ENCODE measurements at places on chromosomes 7 and 10.

GRCh38 chr7:42471573-42472174 is 234.7 kb upstream of the GLI3 start:
- no peak for DNase-seq

DNA sequence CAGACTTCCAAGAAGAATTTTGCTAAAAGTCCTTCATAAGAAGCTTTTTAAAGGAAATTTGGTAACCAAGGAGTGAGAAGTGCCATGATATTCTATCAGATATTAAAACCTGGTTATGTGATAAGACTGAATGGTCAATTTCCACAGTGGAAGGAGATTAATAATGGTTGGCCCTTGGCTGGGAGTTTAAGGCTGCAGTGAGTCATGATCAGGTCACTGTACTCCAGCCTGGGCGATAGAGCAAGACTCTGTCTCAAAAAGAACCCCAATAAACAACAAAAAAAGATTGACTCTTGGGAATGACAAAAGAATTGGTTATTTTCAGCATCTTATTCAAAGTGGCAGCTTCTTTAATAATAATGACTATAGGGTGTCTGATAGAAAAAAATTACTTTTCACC is 37.2 kb downstream of the EXOC4 start:
- DNase-seq: no peak

DNA sequence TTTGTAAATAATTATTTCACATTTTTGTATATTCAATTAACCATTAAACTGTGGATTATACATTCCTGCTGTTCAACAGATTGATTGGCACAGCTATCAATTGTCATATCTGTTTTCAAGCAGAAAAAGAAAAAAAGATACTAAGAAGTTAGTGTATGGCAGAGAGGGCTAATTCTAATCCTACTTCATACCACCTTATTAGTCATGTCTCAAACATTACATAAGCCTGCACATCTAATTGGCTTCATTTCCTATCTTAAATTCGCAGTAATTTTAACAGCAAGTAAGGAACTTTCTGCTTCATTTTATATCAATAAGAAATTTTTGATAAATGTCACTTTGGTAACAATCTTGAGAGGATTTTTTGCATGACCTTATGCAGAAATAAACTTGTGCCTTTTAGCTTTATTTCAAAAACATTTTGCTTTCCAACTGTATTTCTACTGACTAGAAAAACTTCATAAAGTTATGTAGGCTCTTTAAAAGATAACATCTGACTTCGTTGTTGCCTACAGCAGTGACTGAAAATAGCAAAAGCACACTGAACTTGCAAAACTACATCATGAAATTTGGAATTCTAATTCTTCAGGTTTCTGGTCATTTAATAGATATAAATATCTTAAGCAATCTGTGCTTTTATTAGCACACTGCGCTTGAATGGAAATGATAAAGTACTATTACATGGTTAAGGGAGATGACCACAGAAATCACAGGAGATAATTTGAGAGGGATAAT is 111.5 kb downstream of the SEMA3C start:
- DNase-seq: no peak

GRCh38 chr7:47379629-47380324 is 202.1 kb downstream of the TNS3 start:
- DNase-seq: no peak

DNA sequence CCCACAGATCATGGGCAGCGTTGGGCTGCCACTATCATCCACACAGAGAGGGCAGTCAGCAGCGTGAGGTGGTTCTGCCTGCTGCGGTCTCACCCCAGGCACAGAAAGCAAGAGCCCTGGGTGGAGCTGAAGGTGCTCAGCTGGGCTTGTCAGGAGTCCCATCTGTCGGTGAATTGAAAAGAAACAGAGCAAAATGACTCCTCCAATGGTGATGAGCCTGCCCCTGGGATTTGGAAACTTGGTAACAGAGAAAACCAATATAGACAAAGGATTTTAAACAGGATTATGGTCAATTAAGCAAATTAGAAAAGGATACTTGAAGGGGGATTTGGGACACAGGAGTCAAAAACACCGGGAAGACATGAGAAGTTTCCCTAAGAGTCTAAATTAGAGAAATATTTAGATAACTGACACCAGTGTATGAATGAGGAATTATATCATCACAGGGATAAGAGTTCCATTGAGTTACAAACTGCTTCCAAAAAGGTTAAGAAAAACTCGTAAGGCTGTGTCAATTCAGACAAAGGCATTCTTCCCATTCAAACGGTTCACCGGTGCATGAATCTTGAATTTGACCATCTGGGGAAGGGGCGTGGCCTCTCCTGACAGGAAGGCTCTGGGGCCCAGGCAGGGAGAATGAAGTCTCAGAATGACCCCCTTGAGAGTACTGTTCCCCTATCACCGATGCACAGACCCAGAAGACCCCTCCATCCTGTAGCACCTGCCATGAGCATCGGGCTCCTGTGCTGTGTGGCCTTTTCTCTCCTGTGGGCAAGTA is 70.0 kb upstream of the PRSS58 start:
- no peak for DNase-seq

DNA sequence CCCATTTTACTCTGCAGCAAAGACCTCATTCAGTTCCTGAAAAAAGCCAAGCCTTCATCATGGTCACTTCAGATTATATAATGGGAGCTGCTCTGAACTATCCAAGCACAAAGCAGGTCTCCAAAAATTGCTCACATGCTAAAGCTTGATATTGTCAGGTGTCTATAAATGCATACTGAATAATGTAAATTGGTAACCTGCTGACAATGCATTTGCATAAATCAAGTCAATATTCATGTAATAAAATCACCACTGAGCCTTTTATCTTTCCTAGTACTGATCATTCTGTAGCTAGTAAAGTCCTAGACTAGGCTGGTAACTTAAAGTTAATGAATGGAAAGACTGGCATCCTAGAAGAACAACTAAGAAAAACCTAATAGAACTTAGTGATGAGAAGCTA is 188.3 kb downstream of the IMMP2L start:
- DNase-seq: no peak

DNA sequence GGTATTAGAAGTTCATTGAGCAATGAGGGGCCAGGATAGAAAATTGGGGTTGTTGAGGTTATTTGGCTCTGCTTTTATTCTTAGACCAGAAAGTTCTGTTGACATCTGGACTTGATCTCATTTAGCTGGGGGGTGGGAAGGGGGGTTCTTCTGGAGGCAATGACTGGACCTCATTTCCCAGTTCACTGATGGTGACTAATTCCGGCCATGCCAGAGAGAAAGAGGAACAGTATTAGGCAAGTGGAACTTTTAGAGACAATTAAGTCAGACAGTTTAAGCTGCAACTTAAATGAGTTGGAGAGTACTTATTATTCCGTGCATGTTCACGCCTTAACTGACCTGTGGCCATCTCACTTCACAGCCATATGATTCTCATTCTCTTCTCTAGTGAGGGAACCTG is 512.5 kb downstream of the REEP3 start:
- no peak for DNase-seq

DNA sequence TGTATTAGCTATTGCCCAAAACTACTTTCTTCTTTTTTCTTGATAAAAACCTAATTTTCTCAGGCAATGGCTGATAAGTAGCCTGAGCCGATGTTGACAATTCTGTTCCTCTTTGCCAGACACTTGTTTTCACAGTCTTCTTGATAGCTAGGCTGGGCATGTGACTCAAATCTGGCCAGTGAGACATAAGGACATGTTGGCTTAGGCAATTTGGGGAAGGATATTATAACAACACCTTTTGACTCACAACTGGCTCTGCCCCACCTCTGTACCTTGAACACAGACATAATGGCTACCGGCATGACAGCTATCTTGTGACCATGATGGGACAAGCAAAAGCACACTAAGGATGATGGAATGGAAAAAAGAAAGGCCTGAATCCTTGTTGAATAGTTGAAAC is 72.9 kb upstream of the GPR22 start:
- DNase-seq: no peak

GRCh38 chr10:74953214-74953613 is 126.8 kb downstream of the KAT6B start:
- no peak for DNase-seq

GRCh38 chr10:92419740-92420545 is 129.0 kb downstream of the MARCHF5 start:
- DNase-seq: no peak

DNA sequence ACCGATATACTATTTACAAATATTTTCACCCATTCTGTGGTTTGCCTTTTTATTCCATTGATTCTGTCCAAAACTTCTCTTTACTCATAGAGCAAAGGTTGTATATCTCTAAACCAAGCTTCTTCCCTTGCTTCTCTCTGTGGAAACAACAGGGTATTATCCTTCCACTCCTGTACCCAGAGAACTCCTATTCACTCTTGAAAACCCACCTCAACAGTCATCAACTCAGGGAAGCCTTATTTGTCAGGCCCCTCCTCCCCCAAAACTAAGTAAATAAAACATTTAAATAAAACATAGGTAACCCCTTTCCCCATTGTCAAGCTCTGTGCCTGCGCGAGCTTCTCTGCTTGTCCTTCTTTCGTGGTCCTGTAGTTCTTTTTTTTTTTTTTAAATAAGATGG is 44.6 kb downstream of the GTF2IRD1 start:
- DNase-seq: no peak

GRCh38 chr10:86362129-86362527 is 4.5 kb downstream of the GRID1 start:
- DNase-seq: no peak

GRCh38 chr10:48821111-48821510 is 118.5 kb downstream of the LRRC18 start:
- DNase-seq: no peak

- DNase-seq: no peak
Observed at GRCh38 chr7:38282081-38282480, 8.6 kb upstream of the TARP start.

DNA sequence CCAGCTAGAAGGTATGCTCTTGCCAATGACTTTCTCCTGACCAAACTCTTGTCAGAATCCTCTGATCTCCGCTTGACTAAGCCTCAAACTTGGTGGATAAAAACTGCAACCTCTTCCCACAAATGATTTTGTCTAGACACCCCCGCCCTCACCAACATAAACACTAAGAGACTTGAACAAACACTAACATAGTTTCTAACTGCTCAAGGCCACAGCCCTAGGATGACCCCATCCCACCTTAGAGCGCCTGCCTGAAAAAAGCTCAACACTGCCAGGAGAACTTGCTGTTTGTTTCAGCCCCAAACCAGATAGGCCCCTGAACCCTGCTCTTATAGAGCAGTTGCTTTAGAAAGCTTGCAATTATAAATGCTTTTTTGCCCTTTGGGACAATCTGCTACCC is 71.8 kb downstream of the LRRN3 start:
- no peak for DNase-seq

- DNase-seq: no peak
Observed at GRCh38 chr10:56902554-56902953, 541.5 kb upstream of the ZWINT start.

GRCh38 chr7:6478186-6478585 is 30.4 kb upstream of the DAGLB start:
- DNase-seq: no peak

GRCh38 chr7:122618585-122619189 is 80.2 kb downstream of the RNF133 start:
- no peak for DNase-seq

- DNase-seq: no peak
Observed at GRCh38 chr7:119482209-119482608, 790.8 kb upstream of the KCND2 start.

DNA sequence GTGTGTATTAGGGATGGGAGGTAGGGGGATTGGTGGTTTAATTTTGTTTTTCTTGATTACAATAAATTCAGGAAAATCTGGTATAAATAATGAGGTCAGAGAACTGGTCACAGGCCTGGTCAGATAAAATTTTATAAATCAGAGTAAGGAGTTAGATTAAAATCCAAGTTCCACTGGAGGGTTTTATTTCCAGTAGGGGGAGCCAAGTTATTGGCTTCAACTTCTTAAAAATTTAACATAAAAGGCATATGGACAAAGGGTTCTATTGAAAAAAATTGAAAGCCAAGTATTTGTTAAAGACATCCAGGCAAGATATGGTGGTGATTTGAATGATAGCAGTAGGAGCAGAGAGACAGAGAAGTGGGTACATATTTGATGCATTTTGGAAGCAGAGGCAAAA is 763.3 kb downstream of the SORCS1 start:
- no peak for DNase-seq

GRCh38 chr7:33776788-33777187 is 128.6 kb upstream of the BMPER start:
- no peak for DNase-seq

GRCh38 chr7:142709921-142710320 is 39.4 kb upstream of the PRSS1 start:
- no peak for DNase-seq

DNA sequence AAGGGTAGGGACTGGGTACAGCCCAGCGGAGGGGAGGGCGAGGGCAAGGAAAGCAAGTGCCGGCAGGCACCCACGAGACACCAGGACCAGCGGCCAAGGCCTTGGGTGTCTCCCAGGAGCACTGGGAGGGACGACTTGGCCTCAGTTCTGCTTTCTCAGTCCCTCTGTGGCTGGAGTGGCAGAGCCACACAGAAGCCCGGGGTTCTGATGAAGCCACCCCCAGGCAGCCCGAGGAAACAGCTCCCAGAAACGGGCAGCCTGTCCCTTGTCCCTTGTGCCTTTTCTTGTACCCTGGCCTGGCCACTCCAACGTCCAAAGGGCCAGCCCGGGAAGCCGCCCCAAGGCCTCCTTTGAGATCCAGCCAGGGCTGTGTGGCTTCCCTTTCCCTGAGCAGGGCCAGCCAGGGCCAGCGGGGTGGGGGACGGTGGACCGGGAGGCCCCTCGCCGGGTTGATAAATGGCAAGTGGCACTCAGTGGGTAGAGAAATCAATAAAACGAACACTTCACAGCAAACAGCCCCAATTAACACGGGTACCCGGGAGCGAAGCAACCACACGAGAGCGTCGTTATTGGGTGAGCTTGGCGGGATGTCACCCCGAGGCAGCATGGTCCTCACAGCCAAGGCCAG is 69.8 kb upstream of the GNA12 start:
- DNase-seq: no peak

DNA sequence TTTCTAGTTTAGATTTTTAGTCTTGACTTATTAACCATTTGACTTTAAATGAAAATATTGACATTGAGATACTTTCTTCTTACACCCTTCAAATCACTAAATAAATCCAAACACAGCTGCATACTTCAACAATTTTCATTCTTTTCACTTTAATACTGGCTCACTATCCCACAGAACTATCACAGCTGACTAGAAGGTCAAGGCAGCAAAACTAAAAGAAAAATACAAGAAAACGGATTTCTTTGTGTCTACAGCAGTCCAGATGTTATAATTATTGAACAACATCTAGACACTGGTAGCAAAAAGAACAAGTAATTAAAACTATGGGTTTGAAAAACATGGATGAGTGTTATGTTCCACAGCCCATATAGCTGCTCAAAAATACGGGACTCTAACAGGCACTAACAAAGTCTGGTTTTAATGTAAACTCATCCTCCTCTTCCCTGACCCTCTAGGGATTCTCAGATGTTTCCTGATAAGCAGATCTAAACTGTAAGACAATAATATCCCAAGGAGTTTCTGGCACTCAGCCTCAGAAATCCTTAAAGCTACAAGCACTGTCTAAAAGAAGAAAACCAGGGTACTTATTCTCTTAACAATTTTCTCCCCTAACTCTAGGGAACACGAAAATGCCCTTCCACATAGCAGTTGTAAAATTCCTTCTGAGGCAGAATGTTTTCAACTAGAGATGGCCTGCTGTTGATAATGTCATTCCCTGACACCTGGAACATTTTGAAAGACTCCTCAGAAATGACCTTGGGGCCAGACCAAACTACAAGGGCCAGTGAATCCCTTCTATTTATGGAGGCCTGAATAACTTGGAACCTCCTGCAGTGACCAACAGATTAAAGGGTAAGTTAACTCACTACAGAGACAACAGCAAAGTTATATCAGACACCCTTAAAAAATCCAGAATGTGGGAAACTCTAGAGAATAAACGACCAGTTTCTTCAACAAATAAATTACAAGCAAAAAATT is 12.8 kb downstream of the DNMBP start:
- DNase-seq: no peak
